Cardiac atrium fibroblast (primary cell): ENCODE measurements at places on chromosomes 1 and 21. TPM values are rescaled to one million over a fixed set of nuclear protein-coding genes. Genes with fewer than 3 reads are reported as not detected.

ADGRB2 gene
- total RNA-seq, result 2.5 and 3.9 TPM in 2 replicates

HPDL gene
- 1.4 and 1.9 TPM in 2 replicates for total RNA-seq

FLG2 gene
- not detected in 2 replicates for total RNA-seq

POU2F1 gene
- total RNA-seq, result 1.4 and 2.9 TPM in 2 replicates

ADGRL2 gene
- 49.3 and 104 TPM in 2 replicates for total RNA-seq

FCRL1 gene
- not detected in 2 replicates for total RNA-seq

FAM151A gene
- total RNA-seq, result not detected in 2 replicates
